Erythroblast (primary cell): ENCODE measurements at places on chromosomes 7 and 10.

GRCh38 chr7:105890290-105890997 is 14.0 kb upstream of the ATXN7L1 start:
- DNase-seq: no peak

DNA sequence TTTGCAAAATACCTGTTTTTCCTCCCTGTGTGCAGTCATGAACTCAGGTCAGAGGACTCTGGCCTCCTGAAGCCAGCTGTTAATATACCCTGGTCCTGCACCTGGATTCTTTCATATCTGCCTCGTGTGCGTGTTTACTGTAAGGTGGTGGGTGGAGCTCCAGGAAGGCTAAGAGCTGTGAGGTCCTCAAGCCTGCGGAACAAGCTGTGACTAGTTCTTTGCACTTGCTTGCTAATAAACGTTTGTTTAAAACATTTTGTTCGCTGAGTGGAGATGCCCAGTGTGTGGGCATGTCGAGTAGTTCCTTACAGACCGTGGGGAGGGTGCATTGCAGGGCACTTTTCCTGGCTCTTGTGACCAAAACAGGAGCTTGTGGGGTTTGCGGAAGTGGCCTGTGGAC is 139.0 kb downstream of the DOCK1 start:
- no peak for DNase-seq

DNA sequence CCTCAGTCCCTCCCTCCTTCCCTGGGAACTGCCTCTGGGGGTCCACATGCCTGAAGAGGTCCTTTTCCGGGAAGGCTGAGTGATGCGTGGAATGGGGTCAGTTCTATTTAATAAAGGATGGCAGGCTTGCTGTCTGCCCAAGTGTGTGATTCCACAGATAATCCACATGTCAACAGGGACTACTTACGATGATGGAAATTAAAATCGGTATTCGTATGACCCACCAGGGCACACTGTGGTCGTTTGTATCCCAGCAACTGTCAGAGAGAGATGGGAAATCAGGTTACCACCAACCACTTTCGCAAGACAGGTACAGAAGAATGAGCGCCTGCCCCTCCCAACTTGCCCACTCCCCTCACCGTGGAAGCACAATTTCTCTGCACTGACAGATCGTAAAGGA is 110.3 kb downstream of the VIPR2 start:
- DNase-seq: no peak

DNA sequence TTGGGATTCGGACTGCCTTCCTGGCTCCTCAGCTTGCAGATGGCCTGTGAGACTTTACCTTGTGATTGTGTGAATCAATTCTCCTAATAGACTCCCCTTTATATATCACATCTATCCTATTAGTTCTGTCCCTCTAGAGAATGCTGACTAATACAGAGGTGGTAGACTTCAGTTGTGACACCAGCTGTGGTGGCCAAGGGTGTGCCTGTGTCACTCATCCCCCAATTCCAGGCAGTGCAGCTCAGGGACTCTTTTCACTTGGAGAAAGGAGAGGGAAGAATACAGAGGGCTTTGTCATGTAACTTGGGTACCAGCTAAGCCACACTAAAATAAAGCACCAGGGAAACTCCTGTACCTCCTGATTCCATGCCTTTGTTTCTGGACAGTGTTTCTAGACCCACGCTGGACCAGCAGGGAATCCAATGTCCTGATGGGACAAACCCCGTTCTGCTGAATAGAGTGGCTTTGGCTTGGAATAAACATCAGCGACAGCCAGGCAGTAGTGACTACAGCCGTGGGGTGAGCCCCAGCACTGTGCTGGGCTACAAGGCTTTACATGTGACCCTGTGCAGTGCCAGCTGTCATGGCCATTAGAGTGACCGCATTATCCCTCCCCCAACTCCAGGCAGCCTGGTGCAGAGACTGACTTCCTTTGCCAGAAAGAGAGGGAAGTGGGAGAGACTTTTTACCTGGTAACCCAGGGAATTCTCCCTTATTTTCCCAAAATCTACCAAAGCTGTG is 233.6 kb downstream of the ANK3 start:
- no peak for DNase-seq

DNA sequence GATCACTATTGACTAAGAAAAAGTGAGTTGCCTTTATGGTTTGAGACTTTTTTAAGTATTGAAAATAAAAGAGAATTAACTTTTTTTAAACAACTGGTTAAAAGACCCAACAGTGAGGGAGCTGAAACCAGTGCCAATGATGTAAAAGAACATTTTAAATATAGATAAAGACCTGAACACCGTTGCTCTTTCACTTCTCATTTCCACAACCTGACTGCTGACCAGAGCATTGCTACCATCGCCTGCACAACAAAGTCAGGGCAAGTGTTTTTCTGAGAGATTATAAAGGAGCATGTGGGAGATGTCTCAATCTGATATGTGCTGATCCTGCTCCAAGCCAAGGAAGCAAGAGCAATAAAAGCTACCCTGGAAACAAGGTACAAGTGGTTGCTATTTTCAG is 34.7 kb downstream of the IMMP2L start:
- DNase-seq: no peak

GRCh38 chr7:70773406-70773805 is 358.5 kb upstream of the GALNT17 start:
- DNase-seq: no peak

DNA sequence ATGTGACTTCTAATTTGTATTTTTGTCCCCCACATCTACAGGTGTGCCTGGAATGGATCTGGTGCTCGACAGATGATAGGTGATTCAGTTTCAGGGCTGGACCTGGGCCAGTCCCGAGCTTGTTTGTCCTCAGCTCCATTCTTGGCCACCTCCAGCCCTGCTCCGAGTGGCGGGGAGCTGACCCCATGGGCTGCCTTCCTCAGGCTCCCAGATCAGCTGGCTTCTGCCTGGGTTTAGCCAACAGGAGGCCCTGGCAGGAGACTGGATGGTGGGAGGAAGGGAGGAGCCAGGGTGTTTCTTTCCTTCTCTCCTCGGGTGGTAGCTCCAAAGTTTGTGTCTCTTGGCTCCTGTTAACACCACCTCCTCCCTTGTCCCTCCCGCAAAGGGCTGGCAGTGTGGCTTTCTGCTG is 75.2 kb downstream of the CDH23 start:
- DNase-seq: no peak

GRCh38 chr7:461453-462172 is 58.0 kb downstream of the PDGFA start:
- no peak for DNase-seq

- DNase-seq: no peak
These were observed 43.2 kb downstream of the MYO1G start for GRCh38 chr7:44935583-44935982.

- no peak for DNase-seq
These were observed 42.4 kb downstream of the WIPI2 start for GRCh38 chr7:5232485-5232837.

GRCh38 chr7:131627735-131628190 is 71.3 kb upstream of the PODXL start:
- no peak for DNase-seq

GRCh38 chr7:27166531-27167505 is 1.5 kb upstream of the HOXA9 start:
- no peak for DNase-seq

DNA sequence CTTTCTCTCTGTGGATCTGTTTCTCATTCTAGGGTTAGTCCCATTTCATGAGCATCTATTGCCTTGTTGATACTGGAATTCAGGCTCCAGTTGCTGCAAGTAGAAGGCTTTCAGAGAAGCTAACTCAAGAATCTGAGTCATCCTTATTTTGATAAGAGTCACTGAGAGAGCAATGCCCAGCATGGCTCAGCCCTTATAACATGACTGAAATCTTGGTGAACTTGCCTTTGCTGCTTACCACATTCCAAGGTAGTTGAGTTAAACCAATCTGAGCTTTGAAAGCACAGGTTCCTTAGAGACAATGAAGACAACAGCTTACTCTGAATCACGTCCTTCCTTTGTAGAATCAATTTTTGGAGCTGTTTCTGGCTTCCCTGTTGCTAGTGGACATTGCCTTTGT is 53.6 kb upstream of the CHCHD3 start:
- DNase-seq: no peak

DNA sequence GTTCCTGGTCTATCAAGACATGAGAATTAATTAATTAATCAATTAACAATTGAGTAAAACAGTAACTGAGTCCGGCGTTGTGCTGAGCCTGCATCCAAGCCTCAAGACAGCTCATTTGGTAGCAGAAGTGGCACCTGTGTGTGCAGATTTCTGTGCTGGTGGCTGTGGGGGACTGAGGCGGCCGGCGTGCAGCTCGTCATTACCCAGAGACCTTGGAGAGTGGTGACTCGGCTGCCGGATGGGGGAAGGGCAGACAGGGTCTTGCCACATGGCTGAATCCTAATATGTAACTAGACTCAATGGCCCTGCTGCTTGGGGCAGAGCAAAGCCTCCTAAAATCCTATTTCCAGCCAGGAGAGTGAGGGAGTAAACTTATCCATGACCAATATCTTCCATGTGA is 510.2 kb downstream of the TCERG1L start:
- no peak for DNase-seq

GRCh38 chr10:69384320-69384719 is 32.4 kb downstream of the TACR2 start:
- no peak for DNase-seq

GRCh38 chr10:26939290-26939961 is 78.7 kb upstream of the ABI1 start:
- DNase-seq: peak; percentile 27

DNA sequence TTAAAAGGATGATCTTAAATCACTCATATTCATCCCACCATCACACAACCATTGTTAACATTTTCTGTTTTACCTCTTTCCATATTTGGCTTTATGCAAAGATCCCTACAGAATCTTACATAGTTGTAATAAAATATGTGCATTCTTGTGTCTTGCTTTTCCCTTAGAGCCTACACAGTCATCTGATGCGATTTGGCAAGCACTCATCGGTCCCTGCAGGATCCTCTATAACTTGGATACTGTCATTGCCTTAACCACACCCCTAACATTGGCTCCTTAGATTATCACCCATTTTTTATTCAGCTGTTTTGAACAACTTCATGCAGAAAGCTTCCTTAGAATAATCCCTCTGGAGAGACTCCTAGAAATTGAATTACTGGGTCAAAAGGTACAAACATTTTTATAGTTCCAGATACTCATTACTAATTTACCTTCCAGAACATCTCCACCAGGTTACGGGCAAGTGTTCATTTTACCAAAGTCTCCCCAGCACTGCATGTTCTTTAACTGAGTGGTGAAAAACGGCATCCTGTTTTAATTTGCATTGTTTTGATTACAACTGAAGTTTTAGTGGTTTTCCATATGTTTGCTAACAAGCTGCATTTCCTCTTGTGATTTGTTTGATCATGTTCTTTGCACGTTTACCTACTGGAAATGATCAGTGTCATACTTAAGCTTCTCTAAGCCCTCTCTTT is 268.3 kb downstream of the GRID1 start:
- DNase-seq: no peak

DNA sequence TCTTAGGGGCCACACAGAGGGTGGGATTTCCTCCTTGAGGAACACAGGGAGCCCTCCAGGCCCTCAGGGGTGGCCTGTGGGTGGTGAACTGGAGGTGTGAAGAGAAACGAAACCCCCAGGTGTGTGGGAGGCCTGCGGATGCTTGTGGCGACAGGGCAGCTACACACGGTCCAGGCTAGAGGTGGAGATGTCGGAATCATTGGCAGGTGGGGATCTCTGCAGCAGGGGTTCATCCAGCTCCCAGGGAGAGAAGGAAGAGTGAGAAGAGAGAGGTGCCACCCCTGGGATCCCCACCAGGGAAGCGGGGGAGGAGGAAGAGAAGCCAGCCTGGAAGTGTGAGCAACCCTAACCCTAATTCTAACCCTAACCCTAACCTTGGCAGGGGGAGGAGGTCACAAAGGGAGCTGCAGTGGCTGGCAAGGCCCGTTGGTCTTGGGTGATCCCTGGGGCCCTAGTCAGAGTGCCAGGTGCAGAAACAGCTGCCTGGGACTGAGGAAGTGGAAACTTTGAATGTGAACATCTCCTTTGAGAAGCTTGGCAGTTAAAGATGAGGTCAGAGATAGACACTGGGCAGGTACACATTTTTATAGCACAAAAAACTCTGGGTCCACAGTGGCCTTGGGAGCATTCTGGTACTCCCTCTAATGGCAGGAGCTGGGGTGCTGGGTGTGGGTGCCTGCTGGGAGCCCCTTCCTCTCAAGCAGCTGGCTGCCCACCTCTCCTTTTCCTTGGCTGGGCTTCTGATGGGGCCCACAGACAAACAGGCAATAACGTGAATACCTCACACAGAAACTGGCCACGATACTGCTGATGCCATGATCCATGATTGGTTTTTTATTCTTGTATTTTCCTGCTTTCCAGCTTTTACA is 6.8 kb upstream of the AEBP1 start:
- no peak for DNase-seq

DNA sequence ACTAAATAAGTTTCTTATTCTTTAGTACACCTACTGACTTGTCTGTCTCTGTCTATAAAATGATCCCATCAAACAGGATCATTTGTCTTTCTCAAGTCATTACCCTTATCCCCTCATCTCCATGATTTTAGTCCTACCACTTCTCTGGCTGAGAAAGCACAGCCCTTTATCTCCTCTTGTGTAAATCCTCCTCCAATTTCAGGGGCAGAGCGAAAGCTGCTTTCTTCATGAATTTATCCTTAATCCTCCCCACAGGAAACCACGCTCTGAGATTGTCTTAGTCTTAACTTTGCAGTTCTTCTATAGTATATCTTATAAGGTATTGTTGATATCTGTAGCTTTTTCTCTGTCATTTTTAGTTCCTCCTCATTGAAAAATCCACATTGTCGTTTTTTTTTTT is 239.7 kb upstream of the PLXDC2 start:
- DNase-seq: no peak

DNA sequence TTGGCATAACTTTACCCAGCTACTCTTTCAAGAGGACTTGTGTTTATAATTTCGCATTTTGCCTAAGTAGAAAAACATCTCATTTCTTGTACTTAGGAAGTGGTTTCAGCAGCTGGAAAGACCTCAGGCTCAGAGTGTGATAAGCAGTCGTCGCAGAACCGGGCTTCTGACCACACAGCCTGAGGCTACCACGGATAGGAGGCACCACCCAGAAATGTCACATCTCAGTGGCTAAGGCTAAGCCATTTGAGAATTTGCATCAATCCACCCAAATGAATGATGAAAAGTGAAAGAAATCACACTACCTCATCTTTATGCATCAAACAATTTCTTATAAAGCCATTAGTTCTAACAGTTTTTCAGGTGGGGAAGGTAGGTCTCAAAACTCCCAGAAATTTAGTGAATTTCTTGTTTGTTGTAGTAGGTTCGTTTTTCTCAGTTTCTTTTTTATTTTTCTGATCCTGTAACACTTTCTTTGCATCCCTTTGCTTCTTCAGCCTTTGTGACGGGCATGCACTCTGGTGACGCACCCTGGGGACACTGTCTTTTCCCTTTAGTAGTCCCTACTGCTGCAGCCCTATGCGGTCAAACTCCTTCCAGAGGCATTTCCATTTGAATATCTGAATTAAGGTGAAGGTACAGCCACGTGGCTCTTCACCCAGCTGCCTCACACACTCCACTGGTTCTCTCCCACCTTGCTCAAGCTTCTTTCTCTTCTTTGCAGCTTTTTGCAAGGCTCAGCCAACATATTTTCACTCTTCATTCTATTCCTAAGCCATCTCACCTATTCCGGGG is 68.5 kb downstream of the MAP3K8 start:
- peak; percentile 87 for DNase-seq
